ENCODE measurements at places on chromosomes 7 and 10.

GRCh38 chr7:22443370-22444180, 56.4 kb downstream of the STEAP1B start:
- no peak for DNase-seq

DNA sequence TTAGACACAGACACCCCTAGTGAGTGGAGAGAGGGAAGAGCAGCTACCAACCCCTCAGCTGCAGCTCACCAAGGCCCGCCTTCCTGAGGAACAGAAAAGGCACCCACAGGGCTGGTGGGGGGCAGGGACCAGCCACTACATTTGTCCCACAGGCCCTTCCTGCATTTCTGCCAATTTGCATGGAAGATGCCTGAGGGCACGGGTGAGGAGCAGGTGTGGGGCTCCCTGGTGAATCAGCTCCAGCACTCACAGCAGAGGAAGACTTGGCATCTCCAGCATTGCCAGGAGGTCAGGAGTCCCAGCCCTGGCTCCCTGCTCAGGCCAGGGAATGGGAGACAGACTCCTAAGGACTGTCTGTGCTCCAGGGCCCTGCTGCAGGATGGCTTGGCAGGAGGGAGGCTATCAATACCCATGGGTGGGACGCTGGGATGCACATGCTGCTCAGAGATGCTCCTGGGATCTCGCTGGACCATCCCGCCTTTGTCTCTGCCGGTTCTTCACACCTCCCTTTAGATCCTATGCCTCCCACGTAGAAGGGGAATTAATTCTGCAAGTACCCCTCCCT, 109.7 kb downstream of the SLIT1 start:
- no peak for DNase-seq

- no peak for DNase-seq
Observed at GRCh38 chr7:2715341-2716231, 27.6 kb downstream of the AMZ1 start.

- DNase-seq: no peak
Observed at GRCh38 chr10:31121757-31122577, 90.3 kb upstream of the ZNF438 start.

- no peak for DNase-seq
Observed at GRCh38 chr10:78433076-78433595, 399.5 kb downstream of the RPS24 start.

- no peak for DNase-seq
Observed at GRCh38 chr7:77831481-77831880, 32.9 kb downstream of the PHTF2 start.

GRCh38 chr10:47353351-47353750, 5.2 kb downstream of the RBP3 start:
- no peak for DNase-seq

DNA sequence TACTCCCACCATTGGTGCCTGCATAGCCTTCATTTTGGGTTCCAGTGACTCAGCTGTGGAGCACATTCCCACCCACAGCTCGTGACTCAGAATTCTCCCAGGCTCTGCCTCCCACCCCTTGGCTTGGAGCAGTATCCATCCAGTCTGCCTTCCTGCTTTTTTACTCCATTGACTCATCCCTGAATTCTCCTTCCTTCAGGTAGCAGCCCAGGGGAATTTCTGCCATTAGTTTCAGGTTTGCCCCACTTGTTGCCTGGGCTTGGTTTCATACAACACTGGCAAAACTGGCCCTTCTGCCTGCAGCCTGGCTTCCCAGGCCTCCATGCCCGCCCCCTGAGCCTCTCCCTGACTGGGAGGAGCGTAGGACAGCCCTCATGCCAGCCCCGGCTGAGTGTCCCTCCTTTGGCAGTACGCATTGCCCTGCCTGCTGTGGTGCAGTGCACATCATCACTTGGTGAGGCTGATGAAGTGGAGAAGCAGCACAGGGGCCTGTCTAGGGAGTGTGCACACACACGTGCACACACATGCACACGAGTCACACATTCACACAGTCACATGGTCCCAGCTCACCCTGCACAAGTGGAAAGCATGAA, 55.0 kb downstream of the SNX10 start:
- no peak for DNase-seq

GRCh38 chr7:134495546-134495945, 31.8 kb upstream of the AKR1B10 start:
- no peak for DNase-seq

GRCh38 chr7:5497295-5498103, 73.9 kb upstream of the TNRC18 start:
- no peak for DNase-seq

DNA sequence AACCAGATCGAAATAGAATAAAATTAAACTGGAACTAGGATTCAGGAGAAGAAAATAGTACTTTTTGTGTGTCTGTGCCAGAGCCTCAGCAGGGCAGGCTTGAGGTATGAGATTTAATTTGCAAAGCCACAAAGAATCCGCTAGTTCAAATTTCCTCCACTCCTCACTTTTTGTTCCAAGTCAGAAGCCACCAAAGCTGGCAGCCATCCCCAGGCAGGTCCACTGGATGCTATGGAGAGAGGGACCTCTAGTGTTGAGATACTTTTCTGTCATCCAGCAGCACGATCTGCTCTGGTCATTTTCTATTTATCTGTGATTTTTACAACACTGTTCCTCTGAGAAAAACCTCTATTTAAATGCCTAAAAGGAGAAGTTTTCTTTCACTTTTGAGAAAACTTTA, 147.9 kb upstream of the FRMD4A start:
- DNase-seq: no peak

DNA sequence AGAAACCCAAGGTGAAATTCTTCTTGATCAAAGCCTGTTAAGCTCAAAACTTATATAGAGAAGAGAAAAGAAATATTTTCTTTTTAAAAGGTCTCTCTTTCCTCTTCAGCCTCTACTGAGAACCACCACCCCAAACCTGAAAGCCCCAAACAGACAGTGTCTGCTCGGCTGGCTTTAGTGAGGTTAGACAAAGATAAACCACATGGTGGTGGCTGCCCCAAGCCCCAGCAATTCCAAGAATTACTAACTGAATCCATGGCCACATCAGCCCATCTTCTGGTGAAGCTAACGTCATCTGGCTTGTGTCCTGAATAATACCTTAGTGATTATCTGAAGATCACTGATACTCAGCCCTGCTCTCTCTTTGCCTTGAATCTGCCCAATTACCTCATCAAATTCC, 275.0 kb downstream of the ELMO1 start:
- DNase-seq: no peak

- peak; percentile 40 for DNase-seq
Observed at GRCh38 chr7:44145969-44146911, 5.1 kb upstream of the MYL7 start.

- no peak for DNase-seq
Observed at GRCh38 chr10:20839141-20839540, 58.0 kb downstream of the NEBL start.

DNA sequence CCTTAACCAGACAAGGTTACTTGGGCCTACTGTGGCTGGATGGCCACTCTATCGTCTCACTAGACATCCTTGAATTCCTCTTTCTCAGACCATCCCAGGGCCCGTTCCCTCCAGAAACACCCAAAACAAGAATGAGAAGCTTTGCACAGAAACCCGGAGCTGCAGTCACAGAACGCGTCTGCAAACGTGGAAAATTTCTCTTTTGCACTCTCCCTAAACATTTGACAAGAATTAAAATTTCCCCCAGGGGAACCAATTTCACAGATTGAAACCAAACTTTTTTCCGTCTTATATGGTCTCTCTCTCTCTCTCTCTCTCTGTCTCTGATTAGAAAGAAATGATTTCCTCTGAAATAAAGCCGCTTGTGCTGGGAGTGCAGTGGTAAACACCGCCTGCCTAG, 120.7 kb downstream of the MKX start:
- DNase-seq: no peak

- DNase-seq: no peak
Observed at GRCh38 chr7:157805713-157806112, 468.9 kb downstream of the DNAJB6 start.

GRCh38 chr10:10609379-10609955, 408.2 kb upstream of the CELF2 start:
- DNase-seq: no peak

DNA sequence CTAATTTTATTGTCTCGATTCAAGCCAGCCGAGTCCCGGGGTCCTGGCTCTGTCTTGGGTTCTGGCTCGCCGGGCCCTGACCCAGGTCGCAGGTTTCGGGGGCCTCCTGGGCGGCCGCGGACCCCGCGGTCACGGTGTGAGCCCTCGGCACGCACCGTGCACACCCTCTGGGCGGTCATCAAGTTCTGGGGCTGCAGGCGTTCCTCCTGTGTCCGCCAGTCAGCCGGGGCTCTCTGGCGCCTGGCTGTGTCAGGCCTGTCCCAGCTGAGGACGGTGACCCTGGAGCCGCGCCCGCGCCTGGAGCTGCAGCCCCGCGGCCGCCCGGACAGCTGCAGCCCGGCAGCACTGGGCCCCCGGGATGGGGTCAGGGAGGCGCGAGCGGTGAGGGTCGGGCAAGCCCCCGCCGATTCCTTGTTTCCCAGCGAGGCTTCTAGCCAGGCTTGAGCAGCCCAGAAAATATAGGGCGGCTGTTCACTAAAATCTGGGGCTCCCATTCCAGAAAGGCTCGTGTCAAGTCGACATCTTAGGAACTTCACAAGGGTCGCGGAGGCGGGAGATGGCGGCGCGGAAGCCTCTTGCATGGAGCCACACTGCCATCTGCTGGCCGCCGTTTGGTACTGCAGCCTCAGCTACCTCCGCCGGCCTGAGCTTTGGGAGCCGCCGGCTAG, 4.2 kb upstream of the HOXA7 start:
- DNase-seq: peak; percentile 72

DNA sequence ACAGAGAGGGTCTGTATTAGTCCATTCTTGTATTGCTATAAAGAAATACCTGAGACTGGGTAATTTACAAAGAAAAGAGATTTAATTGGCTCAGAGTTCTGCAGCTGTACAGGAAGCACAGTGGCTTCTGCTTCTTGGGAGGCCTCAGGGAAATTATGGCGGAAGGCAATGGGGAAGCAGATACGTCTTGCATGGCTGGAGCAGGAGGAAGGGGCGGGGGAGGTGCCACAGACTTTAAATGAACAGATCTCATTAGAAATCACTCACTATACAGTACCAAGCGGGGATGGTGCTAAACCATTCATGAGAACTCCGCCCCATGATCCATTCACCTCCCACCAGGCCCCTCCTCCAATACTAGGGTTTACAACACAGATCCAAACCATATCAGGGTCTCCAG, 3.7 kb upstream of the CALU start:
- DNase-seq: no peak

DNA sequence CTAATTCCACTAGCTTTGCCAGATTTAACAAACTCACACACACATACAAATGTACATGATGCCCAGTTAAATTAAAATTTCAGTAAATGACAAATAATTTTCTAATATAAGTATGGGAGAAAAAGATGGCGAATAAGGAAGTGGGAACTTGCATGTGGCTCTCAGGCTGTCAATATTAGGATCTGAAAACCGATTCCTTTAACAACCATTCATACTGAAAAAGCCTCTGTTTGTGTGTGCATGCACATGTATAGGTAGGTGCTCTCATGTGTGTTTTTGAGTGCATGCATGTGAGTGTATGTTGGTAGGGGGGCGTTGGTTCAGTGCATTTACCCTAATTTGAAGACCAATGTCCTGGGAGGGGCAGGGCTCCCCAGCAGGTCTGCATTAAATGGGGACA, 125.3 kb downstream of the HTR7 start:
- no peak for DNase-seq

DNA sequence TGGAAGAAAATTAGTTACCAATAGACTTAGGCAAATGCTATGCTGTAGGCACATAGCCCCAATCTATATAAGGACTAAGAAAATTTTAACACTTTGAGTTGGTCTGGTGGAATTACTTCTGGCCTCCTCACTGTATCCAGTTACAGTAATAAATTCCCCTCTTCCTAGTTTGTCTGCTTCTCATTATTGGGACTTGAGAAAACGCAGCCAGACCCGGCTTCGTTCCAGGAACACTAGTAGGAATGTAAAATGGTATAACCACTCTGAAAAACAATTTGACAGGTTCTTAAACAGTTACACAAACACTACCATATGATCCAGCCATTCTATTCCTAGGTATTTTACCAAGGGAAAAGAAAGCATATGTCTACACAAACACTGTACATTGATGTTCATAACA, 150.2 kb downstream of the VPS50 start:
- no peak for DNase-seq

DNA sequence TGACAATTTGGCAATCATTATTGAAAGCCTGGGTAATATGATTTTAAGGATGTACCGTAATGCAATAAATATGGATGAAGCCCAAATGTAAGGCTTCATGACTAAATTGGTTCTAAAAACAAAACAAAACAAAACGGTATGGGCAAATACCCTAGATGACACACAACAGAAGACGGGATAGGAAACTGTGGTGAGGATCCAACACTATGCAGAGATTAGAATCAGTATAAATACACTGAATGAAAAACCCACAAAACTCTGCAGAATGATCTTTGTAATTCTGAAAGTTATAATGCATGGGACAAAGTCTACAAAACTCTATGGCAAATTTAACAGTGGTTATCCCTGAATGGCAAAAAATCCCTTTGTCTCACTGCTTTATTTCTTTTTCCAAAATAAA, 57.6 kb downstream of the MALSU1 start:
- no peak for DNase-seq

DNA sequence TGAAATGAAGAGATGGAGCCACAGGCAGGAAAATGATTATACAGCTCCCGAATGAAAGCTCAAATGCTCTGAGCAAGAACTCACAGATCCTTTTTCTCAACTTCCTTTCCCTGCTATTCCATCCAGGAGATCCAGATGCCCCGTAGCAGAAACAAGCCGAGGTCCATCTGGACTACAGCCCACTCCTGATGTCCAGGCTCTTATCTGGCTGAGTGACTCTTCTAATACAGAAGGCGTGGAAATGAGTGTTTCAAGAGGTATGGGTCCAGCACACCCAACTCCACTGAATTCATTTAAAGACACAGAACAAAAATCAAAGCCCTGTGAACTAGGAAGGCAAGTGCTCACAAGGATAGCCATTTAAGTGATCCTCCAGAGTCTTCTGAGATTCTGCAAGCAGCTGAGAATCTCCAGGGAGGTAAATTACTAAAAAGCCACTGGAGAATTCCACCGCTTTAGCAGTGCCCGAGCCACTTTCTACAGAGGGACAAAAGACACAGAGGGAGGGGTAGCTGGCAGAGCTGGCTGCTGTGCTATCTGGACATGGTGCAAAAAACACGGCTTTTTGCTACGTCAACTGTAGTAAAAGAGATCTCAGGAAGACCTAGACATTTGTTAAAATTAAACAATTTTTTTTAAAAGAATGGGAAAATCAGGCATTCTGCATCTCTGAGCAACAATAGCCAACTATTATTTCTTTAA, 24.5 kb downstream of the FAM171A1 start:
- DNase-seq: no peak

- DNase-seq: no peak
Observed at GRCh38 chr7:2666155-2666554, 21.8 kb upstream of the AMZ1 start.

DNA sequence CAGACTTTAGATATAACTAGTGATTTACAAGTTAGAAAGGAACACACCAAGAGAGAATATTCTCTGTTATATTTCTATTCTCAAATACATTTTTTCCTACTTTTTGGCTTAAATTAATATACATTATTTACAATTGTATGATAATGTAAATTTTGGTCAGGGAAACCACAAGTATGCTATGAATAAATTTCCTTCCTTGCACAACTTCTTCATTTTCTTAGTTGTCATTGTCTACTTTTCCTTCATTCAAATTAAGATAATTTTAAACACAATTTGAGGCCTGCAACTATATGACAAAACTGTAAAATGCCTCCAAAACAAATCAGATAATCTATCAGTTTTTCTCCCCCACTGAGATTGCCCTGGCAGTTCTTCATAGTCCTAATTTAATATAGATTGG, 131.3 kb downstream of the CDK14 start:
- no peak for DNase-seq

GRCh38 chr7:114969096-114969495, 47.2 kb downstream of the MDFIC start:
- DNase-seq: no peak
